Vagina (tissue), 2 donors: ENCODE measurements at places on chromosomes 5 and 9.

- no peaks in the 10 kb centered on the region for H3K36me3 ChIP-seq
- peak overlapping the region; percentile 66 for H3K4me3 ChIP-seq
- no peak for DNase-seq
- no peaks in the 10 kb centered on the region for H3K27me3 ChIP-seq
- peak overlapping the region; percentile 93 for H3K27ac ChIP-seq
- H3K4me1 ChIP-seq = peaks cover 56% of the 10 kb centered on the region
These were observed 5.2 kb upstream of the IRF1 start for GRCh38 chr5:132495667-132496190.

DNA sequence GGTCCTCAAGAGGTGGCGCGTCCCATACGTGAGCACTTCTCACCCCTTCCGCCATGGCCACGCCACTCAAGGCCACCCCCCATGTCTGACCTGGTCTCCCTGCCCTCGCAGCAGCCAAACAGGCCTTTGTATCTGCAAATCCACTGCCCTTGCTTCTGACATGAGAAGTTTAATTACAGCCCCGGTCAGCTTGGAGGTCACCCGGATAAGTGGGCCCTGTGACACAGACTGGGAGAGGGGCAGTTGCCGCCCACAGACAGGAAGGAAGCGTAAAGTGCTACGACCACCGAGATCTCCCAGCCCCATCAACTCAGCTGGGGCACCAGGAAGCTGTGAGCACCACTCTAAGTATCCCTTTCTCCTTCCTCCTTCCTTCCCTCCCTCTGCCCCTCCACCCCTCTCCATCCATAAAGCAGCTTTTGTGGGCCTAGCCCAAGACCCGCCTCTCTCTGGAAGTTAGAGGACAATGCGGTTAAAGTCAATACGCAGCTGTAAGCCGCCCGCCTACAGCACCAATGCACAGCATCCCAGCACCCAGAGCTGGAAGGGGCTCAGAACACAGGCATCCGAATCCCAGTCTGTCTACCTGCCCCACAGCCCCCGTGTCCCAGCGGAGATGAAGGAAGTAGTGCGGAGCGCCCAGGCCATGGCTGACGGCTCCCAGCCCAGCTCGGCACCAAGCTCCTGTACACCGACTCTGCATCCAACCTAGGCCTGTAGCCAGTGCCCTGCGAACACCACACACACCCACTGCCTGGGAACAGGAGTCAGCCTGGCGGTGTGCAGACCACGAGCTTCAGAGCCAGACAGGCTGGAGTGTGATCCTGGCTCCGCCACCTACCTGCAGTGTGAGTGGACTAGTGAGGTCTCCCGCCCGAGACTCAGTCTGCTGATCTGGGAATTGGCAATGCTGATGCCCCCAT is 44.8 kb upstream of the RNF130 start:
- no peaks in the 10 kb centered on the region for H3K27me3 ChIP-seq
- no peaks in the 10 kb centered on the region for H3K4me1 ChIP-seq

GRCh38 chr9:91178281-91179236 is 183.2 kb downstream of the AUH start:
- no peaks in the 10 kb centered on the region for H3K36me3 ChIP-seq
- no peaks in the 10 kb centered on the region for H3K27me3 ChIP-seq
- DNase-seq = peak; percentile 80

DNA sequence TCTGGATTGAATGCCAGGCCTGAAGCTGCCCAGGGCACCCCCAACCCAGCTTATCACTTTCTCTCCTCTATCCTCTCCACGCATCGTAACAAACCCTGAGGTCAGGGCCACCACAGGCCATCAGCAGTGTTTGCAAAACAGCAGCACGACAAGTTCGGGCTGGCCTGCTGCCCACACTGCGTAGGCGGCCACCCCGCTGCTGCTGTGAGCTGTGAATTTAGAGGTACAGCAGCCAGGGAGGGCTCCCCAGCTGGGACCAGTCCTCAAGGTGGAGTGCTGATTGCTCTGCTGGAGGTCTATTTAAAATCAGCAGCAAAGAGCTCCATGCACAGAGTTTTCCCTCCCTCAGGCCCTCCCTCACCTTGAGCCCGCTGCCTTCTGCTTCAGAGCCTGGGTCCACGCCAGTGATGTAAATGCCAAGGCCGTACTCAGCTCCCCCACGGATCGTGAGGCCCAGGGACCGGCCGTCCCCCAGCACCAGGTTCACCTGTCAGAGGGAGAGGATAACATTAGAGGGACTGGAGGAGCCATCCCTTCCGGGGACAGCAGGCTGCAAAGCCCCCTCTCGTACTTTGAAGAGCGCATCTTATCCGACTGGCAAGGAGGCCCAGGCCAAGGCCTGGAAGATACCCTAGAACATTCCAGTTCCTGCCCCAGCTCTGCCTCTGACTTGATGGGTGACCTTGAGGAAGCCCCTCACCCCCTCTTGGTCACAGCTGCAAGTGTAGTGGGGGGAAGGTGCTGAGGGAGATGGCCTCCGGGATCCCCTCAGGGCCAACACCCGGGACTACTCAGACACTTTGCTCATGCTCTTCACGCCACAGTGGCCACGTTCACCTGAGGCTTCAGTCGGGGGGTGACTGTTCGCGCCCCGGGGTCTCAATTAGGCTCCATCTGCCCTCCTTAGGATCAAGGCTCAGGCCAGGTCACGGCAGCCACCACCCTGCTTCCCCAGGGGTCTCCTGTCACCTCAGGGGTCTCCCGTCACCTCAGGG is 39.1 kb downstream of the WHRN start:
- H3K36me3 ChIP-seq = no peaks in the 10 kb centered on the region
- H3K27ac ChIP-seq = no peak overlapping the region
- no peak for DNase-seq
- no peak overlapping the region for H3K4me3 ChIP-seq
